ENCODE measurements at places on chromosomes 12 and 14.

DNA sequence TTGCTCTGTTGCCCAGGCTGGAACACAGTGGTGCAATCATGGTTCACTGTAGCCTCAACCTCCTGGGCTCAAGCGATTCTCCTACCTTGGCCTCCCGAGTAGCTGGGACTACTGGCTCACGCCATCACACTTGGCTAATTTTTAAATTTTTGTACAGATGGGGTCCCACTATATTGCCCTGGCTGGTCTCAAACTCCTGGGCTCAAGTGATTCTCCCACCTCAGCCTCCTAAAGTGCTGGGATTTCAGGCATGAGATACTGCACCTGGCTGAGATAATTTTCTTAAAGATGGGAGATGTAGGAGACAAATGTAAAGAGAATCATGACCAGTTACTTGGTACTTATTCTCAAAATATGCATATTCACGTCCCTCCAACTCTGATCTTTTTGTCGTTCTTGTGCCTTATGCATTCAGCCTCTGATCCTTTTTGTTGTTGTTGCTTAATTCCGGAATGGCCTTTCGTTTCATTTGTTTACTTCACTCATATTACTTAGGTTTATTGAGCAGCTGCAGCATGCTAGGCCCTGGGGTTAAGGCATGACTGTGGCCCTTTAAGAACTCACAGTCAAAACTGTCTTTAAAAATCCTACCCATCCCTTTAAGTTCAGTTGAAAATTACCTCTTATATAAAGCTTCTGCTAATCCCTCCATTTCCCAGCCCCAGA lies 8.9 kb downstream of the RBMS2 start:
- no peak for DNase-seq

GRCh38 chr14:104855532-104856090 lies 9.5 kb upstream of the CEP170B start:
- DNase-seq: no peak

DNA sequence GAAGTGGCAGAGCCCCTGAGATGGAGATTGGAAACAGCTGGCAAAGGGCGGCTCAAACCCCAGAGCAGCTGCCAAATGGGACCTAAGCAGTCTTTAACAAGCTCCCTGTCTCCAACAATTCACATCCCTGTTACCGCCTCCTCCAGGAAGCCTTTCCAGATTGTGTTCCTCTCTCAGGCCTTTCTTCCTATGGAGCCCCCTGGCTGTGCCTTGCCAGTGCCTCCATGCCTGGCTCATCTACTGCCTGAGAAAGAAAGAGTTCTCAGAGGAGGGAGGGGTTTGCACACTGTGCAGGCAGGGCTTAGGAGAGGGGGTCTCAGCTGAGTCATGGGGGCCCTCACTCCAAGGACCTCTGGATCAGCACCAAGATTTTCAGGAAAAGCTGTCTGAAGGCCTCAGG lies 8.8 kb upstream of the KRT74 start:
- no peak for DNase-seq

GRCh38 chr12:124592050-124592449 lies 24.6 kb upstream of the NCOR2 start:
- no peak for DNase-seq

DNA sequence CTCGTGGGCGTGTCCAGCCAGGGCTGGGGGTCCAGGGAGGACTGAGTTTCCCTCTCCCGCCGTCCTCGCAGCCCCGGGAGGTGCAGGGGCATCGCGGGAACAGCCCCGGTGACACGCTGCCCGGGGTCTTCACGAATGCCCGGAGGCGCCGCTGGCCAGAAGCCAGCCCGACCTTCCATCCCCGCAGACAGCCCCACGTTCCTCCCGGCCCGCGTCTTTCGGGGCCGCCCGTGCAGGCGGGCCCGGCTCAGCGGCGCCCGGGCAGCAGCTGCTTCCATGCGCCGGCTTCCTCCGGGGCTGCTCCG lies 827 bp upstream of the TEDC1 start:
- DNase-seq: no peak
